SJSA1 (cell line): ENCODE measurements at places on chromosomes 2 and 18. TPM values are rescaled to one million over a fixed set of nuclear protein-coding genes. Genes with fewer than 3 reads are reported as not detected.

GRCh38 chr2:4324531-4324930, 621.2 kb downstream of the DCDC2C start:
- no peak for DNase-seq

The SIGLEC15 gene
- total RNA-seq, result 0.06 and 0.68 TPM in 2 replicates

- no peak for DNase-seq
These were observed 19.4 kb downstream of the AAK1 start for GRCh38 chr2:69624131-69624530.

- peak; percentile 50 for DNase-seq
These were observed 489.3 kb downstream of the SOX11 start for GRCh38 chr2:6181525-6181924.

- peak; percentile 82 for DNase-seq
These were observed 23.0 kb downstream of the BIN1 start for GRCh38 chr2:127083819-127084503.

GRCh38 chr2:50754514-50754913, 277.4 kb downstream of the NRXN1 start:
- DNase-seq, result no peak

The KCNE4 gene
- total RNA-seq, result 3.1 and 4.3 TPM in 2 replicates

The CDK15 gene
- 11.6 and 29.4 TPM in 2 replicates for total RNA-seq

DNA sequence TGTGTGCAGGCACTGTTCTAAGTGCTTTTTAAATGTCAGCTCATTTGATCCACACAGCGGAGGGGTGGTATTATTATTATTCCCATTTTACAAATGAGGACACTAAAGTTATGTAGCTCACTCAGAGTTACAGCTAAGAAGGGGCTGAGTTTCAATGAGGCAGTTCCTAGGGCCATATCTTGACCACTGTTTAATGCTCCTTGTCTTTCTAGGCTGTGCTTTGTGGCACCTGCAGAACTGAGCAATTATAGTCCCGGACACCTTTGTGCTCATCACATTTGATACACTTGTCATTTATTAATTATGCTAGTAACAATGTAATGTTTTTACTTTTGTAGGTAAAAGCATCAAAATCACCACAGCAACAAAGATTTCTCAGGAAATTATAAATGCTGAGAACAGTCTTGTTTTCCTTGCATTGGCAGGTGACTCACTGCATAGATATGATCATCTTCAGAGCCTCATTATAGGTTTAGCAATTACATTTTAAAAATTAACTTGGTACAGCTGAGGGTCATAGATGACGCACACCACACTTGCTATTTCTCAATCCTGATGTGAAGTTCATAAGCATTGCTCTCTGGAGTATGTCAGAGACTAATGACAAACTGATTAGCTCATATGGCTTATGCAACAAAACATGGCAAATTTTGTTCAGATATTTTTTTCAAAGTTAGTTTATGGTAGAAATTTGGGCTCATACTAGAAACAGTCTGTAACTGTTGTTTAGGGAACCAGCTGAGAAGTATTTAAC, 366.8 kb downstream of the TGIF1 start:
- DNase-seq, result no peak

DNA sequence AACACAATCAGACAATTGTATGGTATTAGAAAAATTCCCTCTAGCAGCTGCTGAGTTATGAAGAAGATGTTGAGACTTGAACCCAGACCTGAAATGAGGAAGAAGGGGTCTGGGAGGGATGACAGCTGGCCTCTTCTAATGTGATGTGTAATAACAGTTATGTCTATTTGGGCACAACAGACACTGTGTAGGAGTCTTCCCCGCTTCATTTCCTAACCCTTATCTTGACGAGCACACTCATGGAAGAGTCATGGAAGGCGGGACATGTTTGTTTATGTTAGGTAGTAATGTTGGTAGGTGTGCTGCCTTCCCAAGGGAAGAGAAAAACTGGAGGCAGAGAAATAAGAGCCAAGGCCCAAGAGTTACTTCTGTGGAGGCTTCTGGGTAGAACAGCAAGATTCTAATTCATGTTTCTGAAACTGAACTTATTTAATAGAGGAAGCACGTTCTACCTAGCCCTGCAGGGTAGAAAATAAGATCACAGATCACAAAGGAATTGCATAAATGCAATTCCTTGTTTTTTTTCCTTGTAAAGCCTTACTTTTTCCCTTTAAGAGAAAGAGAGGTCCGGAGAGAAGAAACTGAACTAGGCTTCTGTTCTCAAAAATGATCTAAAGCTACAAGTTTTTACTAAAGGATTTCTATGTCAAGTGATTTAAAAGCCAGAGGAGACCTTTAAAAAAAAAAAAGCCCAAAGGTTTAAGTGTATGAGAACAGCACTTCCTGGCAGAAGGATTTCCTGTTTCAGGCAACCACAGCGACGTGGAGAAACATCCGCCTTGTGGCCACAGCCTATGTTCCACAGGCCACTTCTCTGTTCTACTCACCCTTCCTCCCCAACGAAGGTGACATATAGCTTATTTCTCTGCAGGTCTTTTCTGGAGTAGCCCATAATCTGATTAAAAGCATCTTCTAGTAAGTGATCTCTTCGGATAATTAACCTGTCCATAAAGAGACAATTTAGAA, 68.5 kb upstream of the STK17B start:
- peak; percentile 66 for DNase-seq

DNA sequence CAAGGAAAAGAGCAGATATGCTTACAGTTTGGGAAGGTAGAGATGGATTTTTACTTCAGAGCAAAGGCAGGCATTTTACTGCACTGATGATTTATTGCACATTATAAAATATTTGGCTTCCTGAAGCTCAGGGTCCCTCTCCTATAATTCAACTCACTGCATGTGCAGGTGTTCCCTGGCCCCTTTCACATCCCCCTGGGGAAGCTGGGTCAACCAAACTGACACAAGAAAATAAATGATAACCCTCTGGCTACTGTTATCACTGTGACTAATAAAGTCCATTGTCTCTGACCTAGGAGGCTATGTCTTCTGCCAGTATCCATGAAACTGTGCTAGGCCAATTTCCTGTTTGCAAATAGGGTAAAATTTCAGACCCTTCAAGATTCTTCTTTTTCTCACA, 163.1 kb downstream of the ARL6IP6 start:
- no peak for DNase-seq

- peak; percentile 82 for DNase-seq
These were observed at the start of gene ZNF521 for GRCh38 chr18:25351777-25352628. Gene ZNF521, minus strand, starts transcription at chr18:25352166. Its CDS starts 1,220 bp downstream, at chr18:25350946.

- DNase-seq, result no peak
These were observed 755 bp downstream of the NOL4 start for GRCh38 chr18:34223893-34224422.

GRCh38 chr18:59265246-59265973, 7.8 kb downstream of the RAX start:
- DNase-seq, result no peak

DNA sequence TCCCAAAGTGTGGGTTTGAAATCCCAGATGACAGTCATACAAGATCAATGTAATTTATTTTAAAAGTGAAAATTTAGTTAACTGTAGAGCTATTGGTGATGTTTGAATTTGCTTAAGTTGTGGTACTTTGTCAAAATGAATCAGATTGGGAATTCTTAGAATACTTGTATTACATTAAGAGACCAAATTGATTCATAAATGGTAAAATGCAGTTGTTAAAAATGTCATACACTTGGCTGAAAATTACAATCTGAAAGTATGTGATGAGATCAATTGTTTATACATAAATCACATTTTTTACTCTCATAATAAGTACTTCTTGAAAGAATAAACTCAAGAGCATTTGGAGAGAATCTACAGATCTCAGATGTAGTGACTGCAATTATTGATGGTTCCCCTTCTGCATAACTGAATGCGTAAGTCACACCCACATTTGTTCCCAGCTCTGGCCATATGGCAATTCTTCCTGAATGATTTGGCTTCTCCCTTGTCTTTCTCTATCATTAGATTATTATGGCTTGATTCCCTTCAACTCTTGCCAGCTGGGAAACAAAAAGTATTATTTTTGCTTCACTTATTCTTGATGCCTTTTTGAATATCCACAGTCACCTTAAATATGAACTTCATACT, 558.5 kb downstream of the CPS1 start:
- DNase-seq, result no peak

- DNase-seq, result peak; percentile 37
These were observed 454.6 kb downstream of the MEIS1 start for GRCh38 chr2:66889632-66889882.

GRCh38 chr2:213475433-213475832, 191.2 kb downstream of the SPAG16 start:
- no peak for DNase-seq

DNA sequence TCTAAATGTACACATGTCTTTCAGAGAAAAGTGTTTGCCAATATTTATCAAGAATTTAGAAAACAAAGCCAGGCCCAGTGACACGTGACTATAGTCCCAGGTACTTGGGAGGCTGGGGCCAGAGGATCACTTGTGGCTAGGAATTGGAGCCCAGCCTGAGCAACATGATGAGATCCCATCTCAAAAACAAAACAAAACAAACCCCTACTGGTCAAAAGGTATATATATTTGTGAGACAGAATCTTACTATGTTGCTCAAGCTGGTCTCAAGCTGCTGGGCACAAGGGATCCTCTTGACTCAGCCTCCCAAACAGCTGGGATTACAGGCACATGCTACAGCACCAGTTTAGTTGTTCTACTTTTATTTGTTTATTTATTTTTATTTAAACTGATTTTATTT, 79.2 kb downstream of the ZDBF2 start:
- no peak for DNase-seq

DNA sequence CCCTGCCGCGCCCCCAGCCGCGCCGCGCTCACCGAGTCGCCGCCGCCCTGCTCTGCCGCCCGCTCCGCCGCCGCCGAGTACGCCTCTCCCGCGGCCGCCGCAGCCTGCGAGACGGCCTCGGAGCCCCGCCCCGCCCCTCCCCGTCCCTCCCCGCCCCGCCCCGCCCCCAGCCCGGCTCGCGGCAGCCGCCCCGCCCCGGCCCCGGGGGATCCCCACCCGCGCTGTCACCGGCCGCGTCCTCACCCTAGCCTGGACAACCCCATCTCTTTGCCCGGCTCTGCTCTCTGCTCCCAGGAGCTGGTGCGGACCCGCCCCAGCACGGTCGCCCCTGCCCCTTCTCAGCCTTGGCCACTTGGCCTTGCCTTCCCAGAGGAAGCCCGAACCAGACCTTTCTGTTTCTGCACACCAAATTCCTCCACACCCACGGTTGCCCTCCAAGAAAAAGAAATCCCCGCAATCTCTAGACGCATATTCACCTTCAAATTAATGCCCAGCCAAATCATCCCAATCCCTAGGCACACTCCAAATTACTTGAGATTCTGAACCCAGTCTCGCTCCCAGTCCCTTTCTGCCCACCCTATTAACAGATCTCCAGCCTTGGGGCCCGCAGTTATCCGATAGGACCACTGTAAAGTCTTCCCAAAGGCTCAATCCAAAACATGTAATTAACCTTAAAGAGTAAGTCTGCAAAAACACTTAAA, at the start of gene CYRIA:
CYRIA (minus strand) TSS at position 87 of the 701 bp plus-strand sequence. CDS start 77,715 bp downstream, outside the sequence.
- DNase-seq, result no peak

- no peak for DNase-seq
These were observed 29.5 kb upstream of the ALMS1 start for GRCh38 chr2:73356097-73356496.

DNA sequence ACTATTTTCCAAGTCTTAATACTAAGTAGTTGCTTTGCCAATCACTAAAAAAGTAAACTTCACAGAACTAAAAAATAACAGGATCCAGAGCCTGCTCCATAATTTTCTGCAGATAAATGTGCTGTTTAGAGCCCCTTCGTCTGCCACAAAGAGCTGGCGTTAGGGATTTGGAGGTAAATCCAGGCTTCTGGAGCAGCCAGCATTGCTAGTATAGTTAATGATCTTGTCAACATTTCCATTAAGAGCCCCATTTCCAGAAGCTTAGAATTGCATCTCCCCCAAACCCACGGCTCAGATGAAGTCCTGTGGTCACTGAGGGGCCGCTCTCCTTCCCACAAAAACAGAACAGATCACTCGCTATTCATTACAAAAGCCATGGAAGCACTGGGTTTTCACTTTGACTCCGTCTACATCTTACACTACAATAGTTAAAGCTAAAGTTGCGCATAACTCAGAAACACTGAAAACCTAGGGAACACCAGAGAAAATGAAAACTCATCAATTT, 41.9 kb downstream of the ZNF516 start:
- no peak for DNase-seq

The TTC21B gene
- 26.9 and 38.3 TPM in 2 replicates for total RNA-seq

- DNase-seq, result no peak
These were observed 213.6 kb downstream of the GLI2 start for GRCh38 chr2:120949027-120949956.

DNA sequence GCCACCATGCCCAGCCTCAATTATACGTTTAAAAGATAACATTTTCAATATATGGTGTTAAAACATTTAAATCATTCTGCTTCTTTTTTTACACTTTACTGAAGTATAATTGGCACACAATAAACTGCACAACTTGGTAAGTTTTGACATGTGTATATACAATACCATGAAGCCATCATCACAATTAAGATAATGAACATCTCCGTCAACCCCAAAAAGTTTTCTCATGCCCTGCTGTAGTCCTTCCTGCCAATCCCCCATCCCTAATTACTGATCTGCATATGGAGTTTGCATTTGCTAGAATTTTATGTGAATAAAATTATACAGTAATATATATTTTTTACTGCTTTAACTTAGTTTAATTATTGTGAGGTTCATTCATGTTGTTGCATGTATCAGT, 85.2 kb upstream of the RTN4 start:
- DNase-seq, result no peak

DNA sequence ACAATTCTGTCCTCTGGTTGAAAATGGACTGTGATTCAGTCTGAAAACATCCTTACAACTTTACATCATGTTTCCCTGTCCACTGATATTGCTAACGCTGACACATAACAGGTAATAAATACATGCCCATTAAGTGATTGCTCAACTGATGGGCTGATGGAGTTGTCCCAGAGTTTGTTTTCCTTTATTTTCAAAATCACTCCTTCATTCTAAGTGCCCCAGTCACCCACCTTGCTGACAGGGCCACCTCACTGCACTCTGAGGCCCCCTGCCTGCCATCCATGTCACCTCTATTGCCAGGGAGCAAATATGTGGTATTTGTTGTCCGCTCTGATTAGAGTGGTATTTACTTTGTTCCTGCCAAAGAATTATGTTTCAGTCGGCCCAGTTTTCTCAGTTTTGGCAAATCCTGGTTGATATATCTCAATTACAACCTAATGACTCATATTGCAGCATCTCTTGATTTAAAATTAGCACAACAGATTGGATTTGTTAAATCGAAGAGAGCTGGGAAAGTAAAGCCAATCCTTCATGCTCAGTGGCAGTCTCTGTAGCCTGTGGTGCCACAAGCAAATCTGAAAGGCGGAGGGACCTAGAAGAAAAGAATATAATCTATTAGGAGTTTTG, 105.1 kb downstream of the RDH14 start:
- DNase-seq, result peak; percentile 49

GRCh38 chr2:127153691-127154158, 46.8 kb upstream of the BIN1 start:
- peak; percentile 85 for DNase-seq

The DYNAP gene
- total RNA-seq, result not detected in 2 replicates

GRCh38 chr2:167462379-167462778, 574.1 kb downstream of the XIRP2 start:
- DNase-seq, result no peak

- peak; percentile 49 for DNase-seq
These were observed 41.3 kb upstream of the ZNF532 start for GRCh38 chr18:58823412-58823811.

- DNase-seq, result no peak
These were observed 31.4 kb downstream of the C18orf54 start for GRCh38 chr18:54389143-54389505.

The ALLC gene
- not detected in 2 replicates for total RNA-seq
